Karpas-422 (cell line): ENCODE measurements at places on chromosomes 1 and 21. TPM values are rescaled to one million over a fixed set of nuclear protein-coding genes. Genes with fewer than 3 reads are reported as not detected.

- peaks cover 4% of the 10 kb centered on the region for H3K4me1 ChIP-seq
- no peaks in the 10 kb centered on the region for H3K27me3 ChIP-seq
- H3K27ac ChIP-seq = no peak overlapping the region
Measured at GRCh38 chr1:153490272-153491051, 30.0 kb upstream of the S100A7 start.

- H3K36me3 ChIP-seq = no peaks in the 10 kb centered on the region
- no peaks in the 10 kb centered on the region for H3K27me3 ChIP-seq
- no peak overlapping the region for H3K27ac ChIP-seq
- no peak overlapping the region for H3K4me3 ChIP-seq
- peaks cover 8% of the 10 kb centered on the region for H3K4me1 ChIP-seq
Measured at GRCh38 chr21:45289134-45289533, 1.4 kb upstream of the POFUT2 start.

IL19 gene
- not detected in 2 replicates for total RNA-seq

- H3K27ac ChIP-seq = no peak overlapping the region
- DNase-seq = peak; percentile 85
- no peaks in the 10 kb centered on the region for H3K27me3 ChIP-seq
Measured at GRCh38 chr1:27391511-27392095, 819 bp upstream of the GPR3 start.

GRCh38 chr21:25421321-25422028, 185.8 kb downstream of the MRPL39 start:
- peak; percentile 88 for DNase-seq
- no peaks in the 10 kb centered on the region for H3K36me3 ChIP-seq
- H3K4me1 ChIP-seq = peaks cover 18% of the 10 kb centered on the region
- H3K4me3 ChIP-seq = no peak overlapping the region
